ENCODE measurements at places on chromosomes 7 and 10.

GRCh38 chr7:118949031-118949430 lies 724.5 kb downstream of the ANKRD7 start:
- DNase-seq = no peak

DNA sequence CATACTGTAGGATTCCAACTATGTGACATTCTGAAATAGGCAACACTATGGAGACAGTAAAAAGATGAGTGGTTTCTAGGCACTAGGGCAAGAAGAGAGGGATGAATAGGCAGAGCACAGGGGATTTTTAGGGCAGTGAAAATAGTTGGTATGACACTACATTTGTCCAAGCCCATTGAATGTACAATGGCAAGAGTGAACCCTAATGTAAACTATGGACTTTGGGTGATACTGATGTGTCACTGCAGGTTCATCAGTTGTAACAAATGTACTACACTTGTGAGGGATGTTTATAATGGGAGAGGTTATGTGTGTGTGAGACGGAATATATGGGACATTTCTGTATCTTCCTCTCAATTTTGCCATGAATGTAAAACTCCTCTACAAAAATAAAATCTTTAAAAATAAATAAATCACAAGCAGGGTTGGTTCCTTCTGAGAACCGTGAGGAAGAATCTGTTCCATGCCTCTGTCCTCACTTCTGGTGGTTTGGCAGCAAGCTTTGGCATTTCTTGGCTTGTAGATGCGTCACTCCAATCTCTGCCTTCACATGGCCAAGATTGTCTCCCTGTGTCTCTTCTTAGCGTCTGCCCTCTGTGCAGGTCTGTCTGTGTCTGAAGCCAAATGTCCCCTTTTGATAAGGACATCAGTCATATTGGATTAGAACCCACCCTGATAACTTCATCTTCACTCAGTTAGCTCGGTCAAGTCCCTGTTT lies 83.1 kb upstream of the AGBL3 start:
- DNase-seq = no peak

DNA sequence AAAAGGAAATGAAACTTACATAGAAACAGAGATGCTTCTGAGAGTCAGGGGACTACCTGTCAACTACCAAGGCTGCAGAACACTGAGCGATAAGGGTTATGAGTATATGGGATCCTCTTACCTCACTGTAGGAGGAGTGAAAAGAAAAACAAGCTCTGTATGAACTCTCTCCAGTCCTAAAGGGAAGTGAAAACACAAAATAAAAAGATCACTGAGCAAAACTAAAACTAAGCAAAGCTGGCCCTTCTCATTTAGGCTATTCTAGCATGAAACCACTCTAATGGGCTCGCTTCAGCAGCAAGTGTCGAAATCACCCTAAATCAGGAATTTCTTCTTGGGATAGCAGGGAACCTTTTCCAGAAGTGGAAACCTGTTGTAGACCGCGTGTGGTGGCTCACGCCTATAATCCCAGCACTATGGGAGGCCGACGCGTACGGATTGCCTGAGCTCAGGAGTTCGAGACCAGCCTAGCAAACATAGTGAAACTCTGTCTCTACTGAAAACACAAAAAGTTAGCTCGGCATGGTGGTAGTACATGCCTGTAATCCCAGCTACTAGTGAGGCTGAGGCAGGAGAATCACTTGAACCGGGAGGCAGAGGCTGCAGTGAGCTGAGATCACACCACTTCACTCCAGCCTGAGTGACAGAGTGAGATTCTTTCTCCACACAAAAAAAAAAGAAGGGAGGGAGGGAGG lies 27.0 kb downstream of the DCLRE1C start:
- no peak for DNase-seq

DNA sequence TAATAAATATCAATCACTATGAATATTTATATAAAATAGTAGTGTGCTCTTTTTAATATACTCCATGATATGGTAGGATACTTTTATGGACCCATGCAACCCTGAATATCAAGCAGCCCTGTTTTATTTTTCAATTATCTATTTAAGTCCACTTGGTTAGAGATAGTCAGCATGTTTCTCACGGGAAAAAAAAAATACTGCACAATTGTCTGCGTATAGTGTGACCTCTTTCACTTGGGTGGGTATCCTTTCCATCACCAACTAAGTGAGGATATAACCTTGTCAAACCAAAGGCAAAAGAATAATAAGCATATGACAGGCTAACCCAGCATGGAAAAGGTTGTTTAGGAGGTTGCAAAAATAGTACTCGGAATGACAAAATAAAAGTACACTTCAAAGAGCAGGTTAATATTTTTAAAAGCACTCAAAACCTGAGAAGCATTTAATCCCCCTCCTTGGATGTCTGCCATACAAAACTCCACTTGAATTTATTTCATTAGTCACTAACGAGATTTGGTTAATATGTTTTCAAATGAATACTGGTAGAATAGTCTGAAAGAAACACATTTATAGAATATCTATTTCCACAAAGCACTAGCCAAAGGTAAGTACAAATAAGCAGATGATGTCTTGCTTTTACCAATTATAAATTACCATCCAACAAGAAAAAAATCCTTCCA lies 76.5 kb downstream of the IMMP2L start:
- no peak for DNase-seq

- no peak for DNase-seq
These were observed 669.2 kb downstream of the PCDH15 start for GRCh38 chr10:54131833-54132232.

- DNase-seq = no peak
These were observed 52.8 kb downstream of the LSMEM1 start for GRCh38 chr7:112533591-112533990.

DNA sequence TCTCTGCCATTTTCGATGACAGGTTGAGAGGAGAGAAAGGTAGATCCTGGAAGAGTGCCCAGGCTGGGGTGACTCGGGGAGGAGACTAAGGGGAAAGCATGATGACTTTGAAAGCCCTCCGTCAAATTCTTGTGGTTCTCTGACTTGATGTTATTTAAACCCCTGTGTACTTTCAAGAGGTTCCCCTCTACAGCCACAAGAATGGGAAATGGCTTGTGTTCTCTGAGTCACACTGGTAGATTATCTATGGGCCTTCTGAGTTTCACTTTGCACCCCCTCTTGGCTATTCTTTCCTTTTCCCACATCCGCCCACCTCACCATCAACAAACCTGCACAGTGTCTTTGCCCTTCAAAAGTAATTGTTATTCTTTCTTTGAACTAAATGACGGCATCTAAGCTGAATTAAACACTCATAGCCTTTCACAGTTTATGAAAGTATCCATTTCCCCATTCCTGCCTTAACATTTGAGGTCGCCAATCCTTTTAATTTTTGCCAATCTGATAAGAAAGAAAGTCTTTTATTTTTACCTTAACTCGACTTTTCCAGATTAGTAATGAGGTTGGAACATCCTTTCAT lies 24.1 kb downstream of the PRF1 start:
- peak; percentile 42 for DNase-seq

- DNase-seq = no peak
These were observed 41.2 kb downstream of the NRCAM start for GRCh38 chr7:108415084-108415483.

GRCh38 chr7:69651101-69651590 lies 52.9 kb downstream of the AUTS2 start:
- DNase-seq = no peak

DNA sequence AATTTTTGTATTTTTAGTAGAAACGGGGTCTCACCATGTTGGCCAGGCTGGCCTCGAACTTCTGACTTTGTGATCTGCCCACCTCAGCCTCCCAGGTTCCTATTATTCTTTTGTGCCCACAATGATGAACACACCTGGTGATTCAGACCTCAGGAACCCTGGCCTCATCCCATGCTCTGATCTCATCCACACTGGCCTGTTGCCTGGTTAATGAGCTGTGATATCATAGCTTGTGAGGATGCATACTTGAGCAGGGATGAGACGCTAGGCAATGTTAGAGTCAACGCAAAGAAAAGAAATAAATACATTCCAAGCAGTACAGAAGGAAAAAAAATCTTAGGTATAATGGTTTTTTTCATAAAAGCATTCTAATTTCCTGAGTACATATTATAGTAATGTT lies 82.4 kb upstream of the RNF32 start:
- no peak for DNase-seq

- DNase-seq = no peak
These were observed 13.7 kb upstream of the SLC18A3 start for GRCh38 chr10:49596493-49596809.

DNA sequence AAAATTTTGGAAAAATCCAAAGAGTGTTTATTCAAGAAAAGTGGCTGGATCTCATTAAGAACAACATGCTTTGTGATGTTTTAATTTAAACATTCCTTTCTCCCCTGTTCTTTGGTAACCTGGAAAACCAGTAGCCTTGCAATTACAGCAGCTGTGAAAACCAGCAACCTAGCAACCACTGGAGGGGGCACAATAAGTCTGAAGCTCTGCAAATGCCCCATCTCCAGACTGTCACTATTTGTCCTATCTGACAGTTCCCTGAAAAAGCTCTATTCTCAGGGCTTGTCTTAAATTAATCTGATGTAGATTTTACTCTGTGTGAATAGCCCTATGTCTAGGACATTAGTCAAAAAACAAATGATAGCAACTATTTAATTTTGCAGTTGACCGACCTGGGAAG lies 137.6 kb upstream of the THSD7A start:
- no peak for DNase-seq

GRCh38 chr10:28363376-28363775 lies 60.5 kb upstream of the MPP7 start:
- no peak for DNase-seq

GRCh38 chr7:26684447-26684846 lies 179.9 kb downstream of the SKAP2 start:
- DNase-seq = no peak

GRCh38 chr7:135209225-135209834 lies 2.0 kb downstream of the WDR91 start:
- no peak for DNase-seq

DNA sequence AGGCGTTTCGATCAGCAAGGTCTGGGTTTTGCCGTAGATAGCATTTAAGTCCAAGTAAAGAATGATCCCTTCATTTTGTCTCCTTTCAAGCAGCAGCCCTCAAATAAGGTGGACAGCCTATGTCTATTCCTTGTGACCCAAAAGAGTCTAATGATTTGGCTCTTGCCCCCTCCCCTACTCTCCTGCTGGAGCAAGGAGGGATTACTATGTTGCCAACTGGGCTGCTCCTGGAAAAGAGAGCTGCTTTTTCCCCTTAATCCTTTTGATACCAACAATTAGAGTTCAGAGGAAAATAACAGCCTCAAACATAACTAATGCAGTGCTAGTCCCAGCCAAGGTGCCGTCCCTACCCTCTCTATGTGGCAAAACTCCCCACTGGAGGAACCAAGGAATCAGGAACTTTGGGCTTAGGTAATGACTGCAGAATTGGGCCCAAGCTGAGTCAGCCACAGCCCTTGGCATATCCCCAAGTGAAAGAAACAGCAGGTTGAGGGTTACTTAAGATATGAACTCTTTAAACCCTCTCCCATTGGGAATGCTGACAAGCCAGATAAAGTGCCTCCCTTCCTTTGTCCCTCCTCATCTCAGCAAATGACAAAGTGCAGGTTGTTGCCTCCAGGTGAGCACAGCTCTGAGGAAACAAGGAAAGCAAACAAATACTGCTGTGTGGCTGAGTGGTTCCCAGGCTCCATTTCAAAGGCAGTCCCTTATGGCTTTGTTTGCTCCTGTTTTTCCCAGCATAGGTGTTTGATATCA lies 643.7 kb downstream of the INHBA start:
- DNase-seq = no peak

- DNase-seq = no peak
These were observed 59.5 kb upstream of the CDCA7L start for GRCh38 chr7:22005151-22005550.

Data from stimulated activated CD8-positive, alpha-beta memory T cell treated with anti-CD3 and anti-CD28 coated beads, Interleukin-2, amount 100 ng/mL, for 1 hour (primary cell).